ENCODE measurements at places on chromosomes 4 and X.

GRCh38 chr4:14916554-14917297 is 85.6 kb upstream of the CPEB2 start:
- no peak for DNase-seq

GRCh38 chrX:48509245-48509590 is 426 bp downstream of the PORCN start:
- DNase-seq, result no peak

GRCh38 chrX:123223859-123224258 is 39.8 kb downstream of the GRIA3 start:
- no peak for DNase-seq

DNA sequence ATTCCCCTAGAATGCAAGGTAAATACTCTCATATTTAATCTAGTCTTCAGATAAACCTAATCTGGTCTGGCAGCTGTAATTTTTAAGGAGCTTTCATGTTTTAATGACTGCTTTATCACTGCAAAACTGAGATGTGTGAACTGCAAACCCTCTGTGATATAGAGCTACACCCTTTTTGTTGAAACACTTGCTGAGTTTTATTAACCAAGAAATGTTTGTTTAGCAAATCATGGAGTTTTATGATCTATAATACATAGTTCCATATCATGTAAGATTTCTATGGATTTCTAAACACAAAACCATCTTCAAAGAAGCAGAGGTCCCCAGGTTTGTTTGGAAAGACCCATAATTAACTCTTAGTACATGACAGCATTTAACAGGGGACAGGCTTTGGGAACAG is 126.4 kb downstream of the BTC start:
- DNase-seq, result no peak

GRCh38 chr4:114479595-114479994 is 119.0 kb upstream of the UGT8 start:
- no peak for DNase-seq

GRCh38 chr4:175776217-175776616 is 35.8 kb downstream of the GPM6A start:
- DNase-seq, result no peak

DNA sequence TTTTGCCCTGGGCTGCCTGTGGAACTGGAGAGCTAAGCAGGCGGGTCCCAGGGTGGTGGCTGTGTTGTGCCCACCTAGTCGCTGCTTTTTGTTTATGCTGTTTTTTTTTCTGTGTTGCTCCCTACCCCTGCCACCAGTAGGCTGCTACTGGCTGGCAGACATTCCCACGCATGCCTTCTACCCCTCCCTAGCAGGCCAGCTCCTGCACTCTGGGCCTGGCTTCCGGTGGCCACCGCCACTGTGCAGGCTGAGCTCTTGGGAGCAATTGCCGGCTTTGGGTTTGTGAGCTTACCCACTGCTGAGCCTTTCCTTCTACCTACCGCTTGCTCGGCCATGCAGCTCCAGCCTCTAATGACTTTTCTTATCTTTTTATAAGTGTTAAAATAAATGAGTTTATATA is 57.6 kb downstream of the RBM46 start:
- DNase-seq, result no peak
